Stimulated activated CD4-positive, alpha-beta T cell treated with anti-CD3 and anti-CD28 coated beads, TNF-alpha, amount 100 ng/mL, for 1 hour (primary cell): ENCODE measurements at places on chromosomes 11 and 22.

DNA sequence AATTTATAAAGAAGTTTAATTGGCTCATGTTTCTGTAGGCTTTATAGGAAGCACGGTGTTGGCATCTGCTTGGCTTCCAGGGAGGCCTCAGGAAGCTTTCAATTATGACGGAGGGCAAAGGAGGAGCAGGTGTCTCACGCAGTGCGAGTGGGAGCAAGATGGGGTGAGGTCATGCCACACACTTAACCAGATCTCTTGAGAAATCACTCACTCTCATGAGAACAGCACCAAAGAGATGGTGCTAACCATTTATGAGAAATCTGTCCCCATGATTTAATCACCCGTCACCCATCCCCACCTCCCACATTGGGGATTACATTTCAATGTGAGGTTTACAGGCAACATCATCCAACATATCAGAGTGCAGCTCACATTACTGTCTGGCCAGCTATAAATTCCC is 103.5 kb downstream of the ARHGAP8 start:
- no peak for DNase-seq

GRCh38 chr22:17570851-17571631 is 7.7 kb downstream of the SLC25A18 start:
- DNase-seq, result no peak

GRCh38 chr11:13461291-13461690 is 1.7 kb downstream of the BTBD10 start:
- no peak for DNase-seq

DNA sequence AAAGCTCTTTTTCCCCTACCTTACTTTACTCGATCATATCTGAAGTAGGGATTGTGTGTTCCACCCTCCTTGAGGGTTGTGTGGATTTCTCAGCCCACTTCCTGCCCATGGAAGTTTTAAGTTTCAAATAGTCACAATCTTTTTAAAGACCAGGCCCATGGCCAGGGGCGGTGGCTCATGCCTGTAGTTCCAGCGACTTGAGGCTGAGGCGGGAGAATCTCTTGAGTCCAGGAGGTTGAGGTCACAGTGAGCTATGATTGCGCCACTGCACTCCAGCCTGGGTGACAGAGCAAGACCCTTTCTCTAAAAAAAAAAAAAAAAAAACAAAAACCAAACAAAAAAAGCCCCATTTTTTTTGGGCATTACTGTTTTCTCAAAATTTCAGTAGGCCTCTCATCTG is 36.3 kb upstream of the LRRC10B start:
- no peak for DNase-seq

DNA sequence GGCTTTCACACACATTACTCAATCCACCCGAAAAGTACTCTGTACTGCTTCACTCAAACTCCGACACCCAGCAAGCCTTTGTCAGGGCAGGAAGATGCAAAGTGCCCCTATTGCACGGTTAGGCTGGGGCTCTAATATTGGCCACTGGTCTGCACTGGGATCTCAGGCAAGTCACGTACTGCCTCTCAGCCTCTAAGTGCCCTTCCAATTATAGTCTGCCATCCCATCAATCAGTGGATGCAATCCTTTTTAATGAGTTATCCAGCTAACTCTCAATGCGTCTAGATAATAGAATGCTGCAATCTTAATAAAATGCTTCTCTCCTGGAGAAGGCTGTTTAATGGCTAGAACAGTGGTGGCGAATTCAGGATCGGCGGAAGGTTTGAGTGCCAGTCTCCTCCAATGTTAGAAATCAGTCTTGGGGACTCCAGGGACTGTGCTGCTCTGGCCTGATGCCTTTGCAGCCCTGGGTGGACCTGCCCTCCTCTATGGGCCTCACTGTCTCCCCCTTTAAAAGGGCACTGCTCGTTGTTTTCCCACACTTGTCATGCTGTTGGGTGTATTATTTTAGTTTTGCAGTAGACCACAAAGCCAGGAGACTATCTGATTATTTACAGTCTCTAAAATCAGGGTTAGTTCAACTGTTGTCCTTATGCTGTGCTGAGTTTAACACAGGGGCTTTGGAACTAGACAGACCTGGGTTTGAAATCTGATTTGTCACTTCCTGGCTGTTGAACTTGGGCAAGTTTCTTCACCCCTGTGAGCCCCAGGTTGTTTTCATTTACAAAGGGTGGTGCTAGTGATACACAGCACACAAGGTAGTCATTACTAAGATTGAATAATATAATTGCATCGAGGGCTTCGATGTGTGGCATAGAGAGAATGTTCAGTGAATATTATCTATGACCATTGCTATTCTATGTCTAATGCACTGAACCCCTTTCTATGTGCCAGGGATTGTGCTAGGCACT is 36.7 kb downstream of the CLMP start:
- DNase-seq, result no peak

DNA sequence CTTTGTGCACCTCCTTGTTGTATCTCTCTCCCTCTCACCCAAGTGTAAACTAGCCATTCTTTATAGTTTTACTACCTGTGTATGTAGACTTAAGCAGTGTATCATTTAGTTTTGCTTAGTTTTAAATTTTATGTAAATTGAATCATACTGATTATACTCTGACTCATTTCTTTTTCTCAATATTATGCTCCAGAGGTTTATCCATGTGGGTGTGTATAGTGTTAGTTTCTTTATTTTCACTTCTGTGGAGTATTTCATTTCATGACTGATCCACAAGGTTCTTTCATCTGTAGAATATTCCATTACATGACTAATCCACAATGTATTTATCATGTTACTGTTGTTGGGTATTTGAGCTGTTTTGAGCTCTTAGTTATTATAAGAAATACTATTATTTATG is 62.0 kb downstream of the CCDC34 start:
- no peak for DNase-seq

DNA sequence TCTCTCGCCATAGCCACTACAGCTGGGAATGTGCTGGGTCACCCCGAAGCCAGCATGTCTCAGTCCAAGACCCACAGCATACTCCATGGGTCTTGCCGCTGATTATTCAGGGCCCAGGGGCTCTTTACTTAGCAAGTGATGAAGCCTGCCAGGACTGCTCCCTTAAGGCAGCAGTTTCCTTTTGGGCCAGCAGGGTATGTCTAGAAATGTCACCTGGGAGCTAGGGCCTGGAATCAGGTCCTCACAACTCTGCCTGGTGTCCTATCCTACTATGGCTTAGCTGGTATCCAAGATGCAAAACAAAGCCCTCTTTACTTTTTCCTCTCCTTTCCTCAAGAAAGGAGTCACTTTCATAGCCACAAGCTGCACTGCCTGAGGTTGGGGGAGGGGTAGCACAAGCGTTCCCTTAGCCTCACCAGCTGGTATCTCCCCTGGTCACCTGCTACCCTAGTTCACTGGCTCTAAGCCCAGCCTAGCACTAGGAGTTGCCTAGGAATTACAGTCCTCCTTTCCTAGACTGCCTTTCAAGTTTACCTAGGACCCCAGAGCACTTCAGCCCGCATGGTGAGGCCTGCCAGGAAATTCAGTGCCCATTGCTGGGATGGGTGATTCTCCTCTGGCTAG is 22.6 kb upstream of the NCR3LG1 start:
- no peak for DNase-seq

DNA sequence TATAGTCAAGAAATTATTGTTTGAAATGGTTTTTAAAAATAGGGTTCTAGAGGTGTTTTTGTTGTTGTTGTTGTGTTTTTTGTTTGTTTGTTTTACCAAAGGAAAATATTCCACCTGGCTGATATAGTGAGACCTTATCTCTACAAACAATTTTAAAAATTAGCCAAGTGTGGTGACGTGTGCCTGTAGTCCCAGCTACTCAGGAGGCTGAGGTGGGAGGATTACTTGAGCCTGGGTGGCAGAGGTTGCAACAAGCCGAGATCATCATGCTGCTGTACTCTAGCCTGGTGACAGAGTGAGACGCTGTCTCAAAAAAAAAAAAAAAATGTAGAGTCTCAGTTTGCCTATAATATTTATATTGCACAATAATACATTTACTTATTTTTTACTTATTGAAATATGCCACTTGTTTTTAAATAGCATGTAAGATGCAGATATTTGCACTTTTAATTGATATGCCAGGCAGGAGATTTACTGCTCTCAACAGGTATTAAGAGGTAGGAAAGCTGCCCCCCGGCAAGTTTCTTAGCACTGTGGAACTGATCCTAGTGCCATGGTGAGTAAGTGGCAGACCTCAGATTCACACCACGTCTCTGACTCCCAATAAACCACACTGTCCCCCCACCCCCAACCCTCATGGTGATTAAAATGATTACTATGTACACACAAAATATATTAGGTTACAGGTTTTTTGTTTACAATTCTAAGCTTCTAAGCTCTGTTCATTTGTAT is 157.4 kb downstream of the TEAD1 start:
- no peak for DNase-seq

DNA sequence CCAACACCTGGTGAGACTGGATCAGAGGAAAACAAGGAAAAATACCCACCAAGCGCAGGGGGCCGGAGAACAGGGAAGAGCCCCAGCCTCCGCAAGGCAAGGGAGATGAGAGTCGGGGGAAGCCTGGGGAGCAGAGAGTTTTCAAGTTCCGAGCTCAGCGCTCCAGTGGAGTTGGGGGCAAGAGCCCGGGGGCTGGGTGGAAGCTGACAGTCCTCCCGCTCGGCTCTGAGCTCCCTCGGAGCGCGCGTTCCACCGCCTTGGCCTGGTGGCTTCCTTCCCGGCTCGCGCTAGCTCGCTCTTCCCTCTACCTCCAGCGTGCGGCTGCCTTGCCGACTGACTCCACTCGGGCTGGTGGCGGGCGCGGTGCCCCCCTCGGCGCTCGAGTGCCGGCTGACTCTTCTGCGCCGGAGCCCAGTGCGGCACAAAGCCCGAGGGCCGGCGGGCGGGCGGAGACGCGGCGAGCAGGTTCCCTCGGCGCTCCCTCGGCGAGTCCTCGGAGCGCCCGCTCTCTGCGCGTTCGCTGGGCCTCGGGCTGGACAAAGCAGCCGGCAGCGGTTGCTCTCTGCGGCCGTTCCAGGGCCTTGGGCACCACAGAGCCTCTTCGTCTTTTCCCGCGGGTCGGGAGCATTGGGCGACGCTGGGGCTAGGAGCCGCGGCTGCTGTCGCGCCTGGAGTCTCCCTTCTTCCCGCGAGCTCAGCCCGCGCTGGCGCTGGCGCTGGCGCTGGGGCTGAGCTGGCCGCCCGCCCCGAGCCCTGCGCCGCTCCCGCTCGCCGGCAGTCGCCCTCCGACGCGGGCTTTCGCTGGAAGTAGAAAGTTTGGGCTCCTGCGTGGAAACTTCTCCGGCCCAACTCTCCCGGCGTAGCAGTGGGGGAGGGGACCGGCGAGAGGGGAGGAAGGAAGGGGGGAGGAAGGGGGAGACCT is 1.0 kb downstream of the PAX6 start:
- DNase-seq, result no peak

GRCh38 chr11:1546536-1547466 is 25.3 kb downstream of the DUSP8 start:
- no peak for DNase-seq

- DNase-seq, result no peak
Observed at GRCh38 chr11:126790550-126791081, 210.0 kb downstream of the KIRREL3 start.

- no peak for DNase-seq
Observed at GRCh38 chr11:17703951-17704350, 15.4 kb upstream of the MYOD1 start.

DNA sequence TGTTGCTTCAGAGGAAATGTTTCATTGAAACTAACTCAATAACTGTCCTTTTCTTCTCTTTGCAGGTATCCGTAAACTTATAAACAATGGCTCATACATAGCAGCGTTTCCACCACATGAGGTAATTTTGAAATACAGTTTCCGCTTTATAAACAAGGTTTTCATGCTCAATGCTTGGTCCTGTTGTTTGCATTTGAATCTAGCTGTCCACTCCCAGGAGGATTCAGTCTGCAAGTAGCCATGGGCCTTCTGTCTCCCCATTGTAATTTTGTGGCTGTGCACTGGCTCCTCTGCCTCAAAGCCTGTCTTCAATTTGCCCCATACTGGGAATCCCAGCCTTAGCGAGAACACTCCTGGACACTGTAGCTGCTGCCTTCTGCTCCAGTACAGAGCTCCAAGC is 34.7 kb downstream of the MUC15 start:
- DNase-seq, result no peak

GRCh38 chr22:39997939-39998726 is 3.4 kb downstream of the FAM83F start:
- DNase-seq, result no peak

DNA sequence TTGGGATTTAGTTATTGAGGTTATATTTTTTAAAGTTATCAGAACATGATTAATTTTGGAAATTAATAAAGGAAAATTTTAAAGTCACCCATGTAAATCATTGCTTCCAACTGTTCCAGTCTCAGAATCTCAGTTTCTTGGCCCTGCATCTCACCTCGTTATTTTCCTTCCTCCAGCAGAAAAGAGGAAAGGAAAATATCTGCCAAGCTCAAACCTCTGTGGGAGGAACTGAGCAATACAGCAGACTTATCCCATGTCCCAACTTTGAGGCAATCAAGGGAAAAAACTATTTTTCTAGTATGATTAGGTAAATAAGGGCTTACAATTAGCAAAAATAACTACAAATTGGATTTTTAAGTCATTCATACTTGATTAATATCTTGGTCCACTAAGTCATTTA is 30.1 kb downstream of the ELMOD1 start:
- DNase-seq, result no peak

DNA sequence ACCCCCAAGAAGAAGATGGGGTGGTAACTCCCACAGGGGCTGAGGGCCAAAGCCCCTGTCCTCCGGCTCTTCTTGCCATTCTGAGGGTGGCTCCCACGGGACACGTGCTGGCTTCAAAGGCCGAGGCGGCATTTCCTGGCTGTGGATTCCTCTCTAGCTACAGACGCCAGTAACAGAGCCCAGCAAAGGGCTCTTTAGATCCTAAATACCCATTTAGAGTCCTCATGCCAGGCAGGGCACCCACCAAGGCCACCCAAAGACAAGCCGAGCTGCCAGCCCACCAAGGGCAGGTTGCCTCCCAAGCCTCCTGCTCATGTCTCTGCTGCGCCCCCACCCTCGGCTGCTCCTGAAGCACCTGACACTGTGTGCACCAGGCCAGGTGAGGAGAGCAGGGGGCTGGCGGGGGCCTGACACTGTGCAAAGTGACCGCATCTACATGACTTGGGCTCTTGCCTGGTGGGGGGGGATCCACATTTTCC is 5.7 kb downstream of the LRFN4 start:
- no peak for DNase-seq

GRCh38 chr22:34501366-34501965 is 564.5 kb upstream of the ISX start:
- DNase-seq, result no peak

- no peak for DNase-seq
Observed at GRCh38 chr11:88594274-88594950, 256.9 kb upstream of the CTSC start.

- no peak for DNase-seq
Observed at GRCh38 chr11:48154151-48154550, 62.5 kb upstream of the OR4B1 start.

DNA sequence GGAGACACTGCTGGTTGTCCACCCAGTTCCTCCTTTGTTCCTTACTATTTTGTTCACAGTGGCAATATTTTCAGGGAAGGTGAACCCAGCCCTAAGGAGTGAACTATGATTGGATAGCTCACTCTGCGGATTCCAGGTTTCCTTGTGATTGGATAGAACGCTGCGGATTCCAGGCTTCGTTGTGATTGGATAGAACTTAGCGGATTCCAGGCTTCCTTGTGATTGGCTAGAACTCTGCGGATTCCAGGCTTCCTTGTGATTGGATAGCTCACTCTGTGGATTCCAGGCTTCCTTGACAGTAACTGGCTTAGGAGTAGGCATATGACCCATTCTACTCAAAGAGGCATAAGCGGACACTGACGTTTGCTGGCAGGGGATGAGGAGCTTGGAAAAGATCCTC is 28.6 kb upstream of the ADA2 start:
- DNase-seq, result no peak
